ENCODE measurements at places on chromosomes 13 and 19.

- DNase-seq = peak; percentile 59
Measured at GRCh38 chr19:4061178-4061682, 5.5 kb downstream of the ZBTB7A start.

DNA sequence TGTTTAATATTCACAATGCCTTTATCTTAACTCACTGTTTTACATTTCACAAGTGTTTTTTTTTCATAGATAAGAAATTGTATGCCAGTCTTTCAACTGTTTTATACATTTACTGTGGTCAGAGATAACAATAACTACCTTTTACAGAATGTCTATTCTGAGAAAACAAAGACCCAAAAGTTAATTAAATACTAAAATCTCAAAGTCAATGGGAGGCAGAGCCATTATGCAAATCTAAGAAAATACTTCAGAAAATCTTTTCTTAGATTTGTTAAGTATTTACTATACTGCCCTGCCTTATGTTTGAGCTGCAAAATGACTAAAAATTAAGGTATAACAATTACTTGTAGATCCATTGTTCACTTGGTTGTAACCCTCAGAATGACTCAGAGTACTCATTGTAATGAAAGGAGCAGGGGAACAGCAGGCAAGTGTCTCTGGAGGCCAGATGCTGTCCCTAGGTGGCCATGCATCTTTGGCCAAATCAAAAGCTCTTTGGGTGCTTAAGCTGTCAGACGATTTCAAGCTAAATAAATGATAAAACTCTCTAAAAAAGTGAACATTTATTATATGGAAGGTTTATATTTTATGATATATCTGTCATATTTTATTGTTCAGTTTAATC lies 770.1 kb upstream of the PCDH20 start:
- no peak for DNase-seq

GRCh38 chr19:33241530-33242101 lies 16.0 kb upstream of the SLC7A10 start:
- DNase-seq = peak; percentile 74

DNA sequence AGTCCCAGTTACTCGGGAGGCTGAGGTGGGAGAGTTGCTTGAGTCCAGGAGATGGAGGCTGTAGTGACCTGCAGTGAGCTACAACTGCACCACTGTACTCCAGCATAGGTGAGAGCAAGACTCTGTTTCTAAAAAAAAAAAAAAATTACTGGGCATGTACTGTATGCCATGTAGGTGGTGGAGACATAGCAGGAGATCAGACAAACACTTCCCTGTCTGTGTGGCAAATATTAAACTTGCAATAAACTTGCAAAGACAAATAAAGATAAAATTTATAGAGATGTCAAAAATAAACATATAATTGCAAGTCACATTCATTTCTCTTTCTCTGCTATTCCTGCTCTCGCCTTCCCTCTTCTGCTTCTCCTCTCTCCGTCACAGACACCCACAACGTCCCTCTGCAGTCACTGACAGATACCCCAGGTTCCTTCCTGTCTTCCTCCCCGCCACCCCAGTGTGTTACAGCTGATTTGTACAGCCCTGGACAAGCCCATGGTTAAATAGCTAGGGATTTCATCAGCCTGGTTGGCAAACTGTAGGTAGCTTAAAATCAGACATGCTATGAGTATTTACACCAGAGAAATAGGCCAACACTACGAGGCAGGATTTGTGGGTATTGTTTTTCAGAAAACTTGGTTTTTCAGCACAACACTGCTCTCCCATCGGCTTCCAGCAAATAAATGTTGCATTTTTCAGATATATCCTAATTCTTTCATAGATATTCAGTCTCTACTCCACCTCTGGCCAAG lies 1.3 kb upstream of the CD177 start:
- DNase-seq = no peak
